ENCODE measurements at places on chromosomes 5 and 9.

DNA sequence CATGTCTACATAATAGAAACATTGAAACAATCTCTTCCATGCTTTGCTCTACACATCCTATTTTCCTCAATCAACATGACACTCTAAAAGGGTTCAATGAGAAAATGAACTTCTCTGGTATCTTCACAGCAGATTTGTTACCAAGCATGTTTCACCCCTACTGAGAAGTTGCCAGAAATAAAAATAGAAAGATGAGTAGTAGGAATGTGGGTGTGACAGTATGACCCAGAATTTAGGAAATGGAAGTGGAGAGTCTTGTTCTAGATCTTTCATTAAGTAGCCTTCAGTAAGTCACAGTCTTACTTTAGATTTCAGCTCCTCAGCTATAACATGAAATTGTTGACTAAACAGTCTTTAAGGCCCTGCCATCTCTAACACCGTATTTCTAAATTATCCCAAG is 581.8 kb downstream of the EFNA5 start:
- DNase-seq = no peak

GRCh38 chr5:112388739-112389138 is 30.3 kb downstream of the EPB41L4A start:
- DNase-seq = no peak

DNA sequence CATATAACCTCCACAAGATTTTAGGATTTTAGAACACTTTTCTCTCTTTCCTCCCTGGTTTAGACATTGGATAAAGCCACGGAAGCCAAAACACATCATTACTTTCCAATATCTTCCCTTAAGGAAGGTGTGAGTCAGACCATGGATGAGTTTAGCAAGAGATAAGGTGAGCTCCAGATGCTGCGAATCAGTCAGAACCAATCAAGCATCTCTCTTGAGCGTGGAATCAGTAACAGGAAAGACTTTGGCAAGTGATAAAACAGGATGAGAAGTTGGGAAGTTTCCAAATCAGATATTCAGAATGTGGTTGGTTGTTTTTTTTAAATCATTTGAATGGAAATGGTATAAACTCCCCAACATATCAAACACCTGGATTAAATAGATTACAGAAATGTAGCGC is 397.8 kb downstream of the EFNA5 start:
- DNase-seq = no peak

GRCh38 chr5:173452119-173452905 is 124.1 kb upstream of the STC2 start:
- no peak for DNase-seq

DNA sequence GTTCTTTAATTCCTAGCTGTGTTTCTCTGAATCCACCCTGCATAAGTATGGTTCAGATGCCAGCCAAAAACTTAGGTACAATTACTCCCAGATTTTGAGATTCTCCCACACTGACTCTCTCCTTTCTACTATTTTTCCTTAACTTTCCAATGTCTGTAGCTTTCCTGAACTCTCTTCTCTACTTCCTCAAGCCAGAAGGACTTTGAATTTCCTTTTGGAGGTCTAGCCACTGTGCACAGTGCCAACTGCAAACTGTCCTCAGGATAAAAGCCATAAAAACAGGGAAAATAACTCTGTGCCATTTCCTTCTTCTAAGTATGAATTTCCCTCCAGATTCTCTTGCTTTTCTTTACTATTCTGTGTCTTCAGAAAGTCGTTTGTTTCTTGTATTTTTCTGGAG is 157.2 kb downstream of the AP3B1 start:
- no peak for DNase-seq

DNA sequence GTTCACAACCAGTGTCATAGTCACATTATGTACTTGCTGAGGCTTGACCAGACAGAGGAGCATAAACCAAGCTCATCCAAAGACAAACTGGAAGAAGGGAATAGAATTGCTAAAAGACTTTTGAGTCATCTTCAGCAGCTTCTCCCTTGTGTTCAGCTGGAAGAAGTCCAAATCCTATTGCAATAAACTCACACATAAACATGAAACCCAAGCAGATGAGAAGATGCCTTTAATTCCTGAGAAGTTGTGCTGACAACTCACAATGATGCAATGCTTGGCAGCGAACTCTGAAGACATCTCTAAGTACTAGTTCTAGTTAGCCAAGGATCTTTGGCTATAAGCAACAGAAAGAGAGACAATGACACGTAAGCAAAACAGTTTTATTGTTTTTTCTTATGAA is 642.1 kb downstream of the KCTD16 start:
- no peak for DNase-seq

GRCh38 chr5:179974946-179975712 is 67.4 kb upstream of the TBC1D9B start:
- no peak for DNase-seq

DNA sequence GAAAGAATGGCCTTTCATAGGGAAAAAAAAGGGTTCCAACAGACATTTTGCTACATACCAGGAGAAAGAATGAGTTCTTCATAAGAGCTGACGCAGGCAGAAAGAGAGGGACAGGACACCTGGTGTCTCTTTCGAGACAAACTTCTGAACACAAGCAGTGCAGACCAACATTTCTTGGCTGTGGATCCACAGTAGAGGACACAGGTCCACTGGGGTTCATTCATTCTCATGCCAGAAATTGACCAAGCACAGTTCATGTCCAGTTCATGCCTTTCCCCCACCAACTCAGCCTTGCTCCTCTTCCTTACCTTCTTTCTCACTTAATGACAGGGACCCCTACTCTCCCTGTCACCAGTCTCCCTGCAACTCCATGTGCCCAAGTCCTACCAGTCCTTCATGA is 137.7 kb downstream of the WDR41 start:
- no peak for DNase-seq

GRCh38 chr5:73298772-73299630 is 126.0 kb downstream of the TMEM174 start:
- peak; percentile 5 for DNase-seq

DNA sequence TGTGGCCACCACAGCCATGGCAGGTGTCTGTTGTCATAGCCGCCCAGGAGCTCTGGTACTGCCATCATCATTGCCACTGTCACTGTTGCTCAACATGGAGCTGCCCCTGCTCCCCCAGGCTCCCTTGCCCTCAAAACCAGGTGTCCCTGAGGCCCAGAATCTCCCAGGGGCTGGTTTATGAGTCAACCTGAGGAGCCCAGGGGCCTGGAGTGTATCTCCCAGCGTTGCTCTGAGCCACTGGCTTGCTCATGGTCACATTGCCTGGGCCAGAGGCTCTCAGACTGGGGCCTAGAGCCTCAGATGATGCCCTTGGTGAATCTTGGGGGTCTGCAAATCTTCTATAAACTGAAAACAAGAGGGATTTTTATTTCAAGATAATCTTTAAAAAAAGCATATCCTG is 24.7 kb upstream of the TBC1D2 start:
- no peak for DNase-seq

- no peak for DNase-seq
Measured at GRCh38 chr9:129685220-129685932, 19.9 kb downstream of the PRRX2 start.

DNA sequence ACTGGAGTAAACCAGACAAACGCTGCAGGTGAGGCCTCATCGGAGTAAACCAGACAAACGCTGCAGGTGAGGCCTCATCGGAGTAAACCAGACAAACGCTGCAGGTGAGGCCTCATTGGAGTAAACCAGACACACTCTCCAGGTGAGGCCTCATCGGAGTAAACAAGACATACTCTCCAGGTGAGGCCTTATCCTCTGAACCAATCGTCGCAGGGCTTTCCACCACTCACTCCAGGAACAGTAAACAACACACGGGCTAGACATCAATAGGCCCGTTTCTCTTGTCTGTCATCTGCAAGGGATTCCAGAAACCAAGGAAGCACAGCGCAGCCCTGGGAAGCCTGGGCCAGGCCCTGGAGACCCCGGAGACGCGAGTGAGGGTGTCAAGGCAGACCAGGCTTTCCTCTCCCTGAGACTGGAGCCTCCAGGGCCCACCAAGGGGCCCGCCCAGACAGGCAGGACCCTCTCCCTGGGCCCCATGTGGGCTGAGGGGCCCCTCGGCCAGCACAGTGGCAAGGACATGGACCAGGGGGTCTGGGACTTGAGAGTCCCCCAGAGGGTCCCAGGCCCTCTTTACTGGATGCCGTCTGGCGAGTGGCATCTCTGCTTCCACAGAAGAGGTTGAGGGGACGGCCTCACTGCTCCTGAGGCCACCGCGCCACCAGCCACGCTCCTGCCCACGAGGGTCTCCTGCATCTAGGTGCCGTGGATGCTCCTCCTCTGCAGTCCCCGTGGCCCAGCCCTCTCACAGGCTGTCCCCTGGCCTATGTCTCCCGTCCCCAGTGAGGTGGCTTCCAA is 26.4 kb upstream of the NSMF start:
- no peak for DNase-seq
